ENCODE measurements at places on chromosomes 7 and 10. TPM values are rescaled to one million over a fixed set of nuclear protein-coding genes. Genes with fewer than 3 reads are reported as not detected.

DNA sequence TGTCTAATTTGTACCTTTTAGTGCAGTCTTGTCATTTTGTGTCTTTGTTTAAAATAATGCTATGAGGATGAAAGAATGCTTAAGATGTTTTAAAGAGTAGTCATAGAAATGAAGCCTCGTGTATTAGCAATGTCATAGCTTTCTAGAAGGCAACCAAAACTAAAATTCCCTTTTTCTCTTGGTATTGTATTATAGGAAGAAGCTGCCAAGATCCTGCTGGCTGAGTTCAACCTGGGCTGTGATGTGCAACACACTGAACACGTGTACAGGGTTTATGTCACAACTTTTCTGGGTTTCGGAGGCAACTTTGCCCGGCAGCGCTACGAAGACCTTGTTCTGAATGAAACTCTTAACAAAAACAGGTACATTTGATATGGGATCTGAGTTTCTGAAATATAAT, 36.2 kb downstream of the COX15 start:
- H3K4me1 ChIP-seq, result no peaks in the 10 kb centered on the region
- no peak overlapping the region for H3K27ac ChIP-seq
- DNase-seq, result no peak
- H3K27me3 ChIP-seq, result no peaks in the 10 kb centered on the region
- H3K36me3 ChIP-seq, result peaks cover 66% of the 10 kb centered on the region

CHN2 gene
- 30.5 TPM for polyA plus RNA-seq

DNA sequence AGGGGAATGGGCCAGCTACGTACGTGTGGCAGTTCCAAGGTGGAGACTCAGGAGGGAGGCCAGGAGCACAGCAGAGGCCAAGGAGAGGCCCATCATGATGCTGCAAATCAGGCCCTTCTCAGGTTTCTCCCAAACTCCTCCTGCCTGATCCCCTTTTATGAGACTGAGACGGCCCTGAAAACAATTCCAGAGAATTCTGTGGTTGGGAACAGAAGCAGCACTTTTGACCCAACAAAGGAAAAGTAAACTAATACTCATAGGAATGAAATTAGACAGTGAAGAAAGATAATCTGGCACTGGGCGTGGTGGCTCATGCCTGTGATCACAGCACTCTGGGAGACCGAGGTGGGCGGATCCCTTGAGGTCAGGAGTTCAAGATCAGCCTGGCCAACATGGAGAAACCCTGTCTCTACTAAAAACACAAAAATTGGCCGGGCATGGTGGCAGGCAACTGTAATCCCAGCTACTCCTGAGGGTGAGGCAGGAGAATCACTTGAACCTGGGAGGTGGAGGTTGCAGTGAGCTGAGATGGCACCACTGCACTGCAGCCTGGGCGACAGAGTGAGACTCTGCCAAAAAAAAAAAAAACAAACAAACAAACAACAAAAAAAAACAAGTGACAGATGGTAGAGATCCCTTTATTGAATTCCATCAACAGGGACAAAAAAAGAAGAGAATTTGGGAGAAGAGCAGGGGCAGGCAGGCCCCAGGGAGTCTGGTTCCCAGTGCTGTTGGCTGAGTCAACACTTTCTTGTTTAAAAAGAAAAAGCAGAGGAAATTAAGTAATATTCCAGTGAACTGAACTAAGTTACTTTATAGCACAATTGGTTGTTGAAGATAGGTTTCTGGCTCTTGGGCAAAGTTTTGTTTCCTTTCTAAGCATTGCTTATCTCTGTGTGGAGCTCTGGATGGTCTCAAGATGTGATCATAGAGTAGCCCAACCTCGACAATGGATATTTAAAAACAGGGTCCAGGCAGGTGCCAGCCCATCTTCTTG, at the start of gene CCL26:
Gene CCL26 (minus strand): TSS at position 131 of the 997 bp plus-strand sequence. CDS start 35 bp downstream, at position 96.
- no peak within 1 kb of the TSS for H3K27ac ChIP-seq
- H3K27me3 ChIP-seq, result peaks cover 3% of the 10 kb centered on the region
- H3K4me3 ChIP-seq, result no peak within 1 kb of the TSS
- DNase-seq, result peak; percentile 71

DNA sequence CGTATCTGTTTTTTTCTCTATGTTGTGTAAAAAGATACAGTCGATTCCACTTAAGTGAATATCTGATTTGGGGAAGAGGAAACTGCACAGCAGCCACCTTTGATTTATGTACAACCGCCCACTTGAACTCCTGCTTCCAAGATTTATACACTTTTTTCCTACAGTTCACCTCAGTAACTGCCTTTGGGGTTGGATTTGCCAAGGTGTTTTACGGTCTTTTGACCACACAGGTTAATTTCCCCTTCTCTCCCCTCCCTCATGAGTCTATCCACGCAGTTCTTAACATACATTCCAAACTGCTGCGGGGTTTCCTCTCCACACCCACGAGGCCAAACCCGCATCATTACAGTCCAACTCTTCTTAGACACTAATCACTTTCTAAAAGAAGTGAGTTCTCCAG, 277.0 kb downstream of the USP6NL start:
- peaks cover 5% of the 10 kb centered on the region for H3K27me3 ChIP-seq
- H3K36me3 ChIP-seq, result no peaks in the 10 kb centered on the region
- no peak overlapping the region for H3K4me3 ChIP-seq
- no peak for DNase-seq
- no peak overlapping the region for H3K27ac ChIP-seq
- H3K4me1 ChIP-seq, result no peaks in the 10 kb centered on the region

HOXA5 gene
- polyA plus RNA-seq, result 3.6 TPM

- H3K27me3 ChIP-seq, result peaks cover 6% of the 10 kb centered on the region
- peaks cover 32% of the 10 kb centered on the region for H3K4me1 ChIP-seq
- H3K4me3 ChIP-seq, result no peak overlapping the region
- H3K36me3 ChIP-seq, result no peaks in the 10 kb centered on the region
These were observed 25.0 kb upstream of the CDH23 start for GRCh38 chr10:71371750-71372166.

DNA sequence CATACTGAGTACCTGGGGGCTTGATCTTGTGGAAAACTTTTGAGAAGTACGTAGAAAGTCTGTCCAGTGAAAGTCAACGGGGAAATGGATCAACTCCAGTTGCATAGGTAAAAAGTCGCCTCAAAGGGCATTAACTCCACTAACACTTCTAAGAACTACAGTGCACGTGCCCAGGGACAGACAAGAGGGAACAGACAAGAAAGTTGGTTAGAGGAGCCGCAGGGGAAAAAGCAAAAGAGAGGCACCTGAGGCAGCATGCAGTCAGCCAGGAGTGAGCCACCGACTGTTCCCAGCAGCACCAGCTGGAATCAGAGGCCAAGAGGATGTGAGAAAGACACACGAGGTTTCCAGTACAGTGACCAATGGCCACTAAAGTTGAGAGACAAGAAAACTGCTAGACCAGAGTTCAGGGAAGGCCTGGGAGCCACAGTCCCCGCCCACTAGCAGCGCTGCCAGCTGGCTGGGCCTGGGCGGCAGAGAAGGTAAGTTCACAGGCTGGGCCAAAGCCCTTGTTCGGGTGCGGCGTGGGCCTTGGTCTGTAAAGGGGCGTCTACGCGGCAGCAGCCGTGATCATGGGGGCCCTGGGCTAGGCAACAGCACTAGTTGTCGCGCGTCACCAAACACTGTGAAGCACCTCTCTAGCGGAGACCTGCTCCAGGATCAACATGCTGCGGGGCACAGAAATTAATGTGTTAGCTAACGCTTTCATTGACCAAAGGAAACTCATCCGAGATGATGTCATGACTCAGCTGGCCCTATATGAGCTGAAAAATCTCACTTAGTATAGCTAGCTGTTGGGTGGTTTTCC, 14.0 kb downstream of the ITGB1 start:
- peak overlapping the region; percentile 31 for H3K4me3 ChIP-seq
- H3K27ac ChIP-seq, result peak overlapping the region; percentile 67
- no peaks in the 10 kb centered on the region for H3K27me3 ChIP-seq
- H3K4me1 ChIP-seq, result peaks cover 98% of the 10 kb centered on the region
- no peaks in the 10 kb centered on the region for H3K36me3 ChIP-seq
- peak; percentile 91 for DNase-seq

- DNase-seq, result no peak
- H3K36me3 ChIP-seq, result no peaks in the 10 kb centered on the region
- peak overlapping the region; percentile 92 for H3K4me3 ChIP-seq
- peaks cover 55% of the 10 kb centered on the region for H3K4me1 ChIP-seq
These were observed 563 bp downstream of the STAM start for GRCh38 chr10:17644485-17644943.

DNA sequence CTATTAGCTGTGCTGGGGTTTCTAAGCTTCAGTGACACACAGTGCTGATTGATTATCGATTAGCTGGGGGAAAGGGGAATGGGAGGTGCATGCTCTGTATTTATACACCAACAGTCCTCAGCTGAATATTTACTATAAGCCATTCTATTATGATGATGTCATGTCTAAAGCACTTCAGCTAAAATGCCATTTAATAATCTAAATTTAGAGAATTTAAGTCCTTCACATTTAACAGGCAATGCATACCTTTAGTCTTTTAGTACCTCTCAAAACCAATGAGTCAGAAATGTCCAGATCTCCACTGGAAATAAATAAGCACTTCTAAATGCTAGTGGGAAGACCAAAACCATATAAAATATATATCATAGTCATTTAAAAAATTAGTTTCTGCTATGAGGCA, 24.6 kb downstream of the RPP38 start:
- no peak overlapping the region for H3K4me3 ChIP-seq
- no peak overlapping the region for H3K27ac ChIP-seq

DNA sequence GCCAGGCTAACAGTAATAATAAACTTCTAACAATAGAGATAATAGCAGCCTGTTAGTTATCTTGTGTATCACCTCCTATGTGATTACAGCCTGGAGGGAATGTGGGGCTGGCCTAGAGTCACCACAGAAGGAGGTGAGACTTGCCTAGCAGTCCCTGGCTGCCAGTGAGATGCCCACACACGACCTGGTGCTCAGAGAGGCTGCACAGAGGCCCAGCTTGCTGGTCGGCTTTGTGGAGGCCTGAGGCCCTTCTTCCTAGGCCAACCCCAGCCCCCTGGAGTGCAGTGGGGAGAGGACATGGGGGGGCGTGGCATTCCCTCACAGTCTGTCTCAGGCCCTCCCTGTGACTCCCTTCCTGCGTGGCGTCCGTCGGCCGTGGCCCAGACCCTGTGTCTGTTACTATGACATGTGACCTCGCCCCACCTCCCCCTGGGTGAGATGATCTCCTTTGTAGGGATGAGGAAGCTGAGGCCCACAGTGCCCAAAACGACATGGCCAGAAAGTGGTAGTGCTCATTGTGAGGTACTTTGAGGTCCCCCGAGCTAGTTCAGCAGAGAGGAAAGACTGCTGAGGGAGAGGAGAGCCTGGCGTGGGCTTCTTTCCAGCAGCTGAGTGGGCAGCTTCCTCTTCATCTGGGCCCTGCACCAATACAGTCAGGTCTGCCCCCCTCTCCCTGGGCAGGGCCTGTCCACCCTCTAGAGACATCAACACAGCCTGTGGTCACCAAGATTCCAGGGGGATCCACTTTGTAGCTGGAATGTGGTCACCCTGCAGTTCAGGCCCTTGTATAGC, 29.7 kb downstream of the UNC5B start:
- H3K4me1 ChIP-seq, result no peaks in the 10 kb centered on the region
- DNase-seq, result no peak
- H3K36me3 ChIP-seq, result no peaks in the 10 kb centered on the region
- no peak overlapping the region for H3K4me3 ChIP-seq
- H3K27ac ChIP-seq, result no peak overlapping the region

DNA sequence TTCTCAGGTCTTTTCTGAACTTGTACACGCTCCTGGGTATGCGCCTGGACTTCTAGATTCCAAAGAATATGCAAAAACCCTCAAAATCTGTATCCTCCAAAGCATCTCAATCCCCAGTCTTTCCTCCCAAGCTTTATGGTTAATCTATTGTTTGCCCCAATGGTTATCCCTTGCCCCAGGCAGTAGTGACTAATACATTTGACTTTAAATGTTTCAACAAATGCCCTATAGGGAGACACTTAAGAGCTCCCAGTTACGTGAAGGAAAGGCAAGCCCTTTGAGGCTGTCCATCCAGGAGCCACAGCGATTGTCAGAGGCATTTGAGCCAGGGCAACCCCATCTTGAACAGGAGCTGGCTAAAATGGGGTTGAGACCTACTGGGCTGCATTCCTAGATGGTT, 12.7 kb upstream of the FOXL3 start:
- no peaks in the 10 kb centered on the region for H3K36me3 ChIP-seq
- H3K4me1 ChIP-seq, result no peaks in the 10 kb centered on the region
- no peak overlapping the region for H3K27ac ChIP-seq
- H3K27me3 ChIP-seq, result no peaks in the 10 kb centered on the region

- no peak overlapping the region for H3K27ac ChIP-seq
- H3K36me3 ChIP-seq, result no peaks in the 10 kb centered on the region
- H3K4me3 ChIP-seq, result no peak overlapping the region
These were observed 66.3 kb downstream of the BAMBI start for GRCh38 chr10:28743576-28743975.

GRCh38 chr10:110643653-110644597, at the start of gene RBM20:
Gene RBM20 (plus strand): TSS chr10:110644336. CDS start chr10:110644455, 119 bp downstream.
- H3K36me3 ChIP-seq, result no peaks in the 10 kb centered on the region
- DNase-seq, result no peak
- H3K4me1 ChIP-seq, result peaks cover 15% of the 10 kb centered on the region
- peaks cover 3% of the 10 kb centered on the region for H3K27me3 ChIP-seq

HOGA1 gene
- 7.6 TPM for polyA plus RNA-seq

DNA sequence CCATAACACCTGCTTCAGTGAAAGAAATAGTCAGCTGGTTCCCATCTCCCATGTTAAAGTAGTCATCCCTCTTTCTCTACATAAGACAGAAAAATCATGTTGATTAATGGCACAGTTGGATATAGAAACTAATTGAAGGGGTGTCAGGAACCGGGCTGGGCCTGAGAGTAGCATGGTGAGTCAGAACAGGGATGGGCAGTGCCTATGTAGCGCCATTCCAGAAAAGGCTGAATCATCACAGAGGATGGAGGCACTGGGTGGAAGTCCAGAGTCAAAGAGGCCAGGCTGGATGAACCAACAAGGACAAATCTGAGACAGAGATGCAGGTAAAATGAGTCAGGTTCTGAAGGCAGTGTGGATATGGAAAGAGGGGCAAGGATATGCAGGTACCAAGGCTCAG, 201.2 kb downstream of the LHFPL3 start:
- no peaks in the 10 kb centered on the region for H3K27me3 ChIP-seq
- no peaks in the 10 kb centered on the region for H3K36me3 ChIP-seq
- no peaks in the 10 kb centered on the region for H3K4me1 ChIP-seq
- DNase-seq, result no peak
- no peak overlapping the region for H3K27ac ChIP-seq
- no peak overlapping the region for H3K4me3 ChIP-seq

Measured in HepG2 (cell line).